Daoy (cell line): ENCODE measurements at places on chromosomes 2 and 18. TPM values are rescaled to one million over a fixed set of nuclear protein-coding genes. Genes with fewer than 3 reads are reported as not detected.

TGIF1 gene
- total RNA-seq: 48.0 and 83.6 TPM in 2 replicates

SKOR2 gene
- not detected in 2 replicates for total RNA-seq

NT5DC4 gene
- total RNA-seq: not detected in 2 replicates

RUFY4 gene
- total RNA-seq: not detected in 2 replicates

HOXD13 gene
- 20.7 and 21.5 TPM in 2 replicates for total RNA-seq

- DNase-seq: no peak
These were observed 95.5 kb upstream of the SYT4 start for GRCh38 chr18:43372773-43373172.

DNA sequence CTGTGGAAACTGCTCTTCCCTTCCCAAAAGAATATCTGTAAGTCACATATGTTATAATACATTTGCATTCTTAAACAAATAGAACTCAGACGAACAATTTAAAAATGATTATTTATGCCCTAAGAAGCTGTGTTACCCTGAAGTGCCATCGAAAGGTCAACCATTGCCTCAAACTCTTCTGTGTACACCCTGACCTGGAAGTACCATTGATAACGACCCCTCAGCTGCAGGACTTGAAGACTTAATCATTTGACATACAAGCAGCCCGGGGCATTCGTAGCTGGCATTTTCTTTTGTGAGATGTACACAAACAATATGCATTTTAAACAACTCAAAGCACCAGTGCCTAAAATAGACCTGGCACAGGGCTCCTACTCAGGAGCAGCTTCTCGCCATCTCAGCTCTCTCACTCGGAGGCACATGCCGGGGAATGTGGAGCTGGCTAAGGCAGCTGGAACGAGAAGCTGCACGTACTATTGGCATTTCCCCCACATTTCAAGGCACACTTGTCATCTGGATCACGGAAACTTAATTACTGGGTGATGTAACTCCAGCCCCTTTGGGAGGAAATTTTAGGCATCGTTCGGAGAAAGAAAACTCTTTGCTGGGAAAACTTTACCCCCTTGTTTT, 170.0 kb upstream of the GALNT5 start:
- DNase-seq: peak; percentile 2

GRCh38 chr2:135259123-135259522, 207.0 kb downstream of the RAB3GAP1 start:
- no peak for DNase-seq

- no peak for DNase-seq
These were observed 71.5 kb downstream of the RAB31 start for GRCh38 chr18:9779630-9780029.

DNA sequence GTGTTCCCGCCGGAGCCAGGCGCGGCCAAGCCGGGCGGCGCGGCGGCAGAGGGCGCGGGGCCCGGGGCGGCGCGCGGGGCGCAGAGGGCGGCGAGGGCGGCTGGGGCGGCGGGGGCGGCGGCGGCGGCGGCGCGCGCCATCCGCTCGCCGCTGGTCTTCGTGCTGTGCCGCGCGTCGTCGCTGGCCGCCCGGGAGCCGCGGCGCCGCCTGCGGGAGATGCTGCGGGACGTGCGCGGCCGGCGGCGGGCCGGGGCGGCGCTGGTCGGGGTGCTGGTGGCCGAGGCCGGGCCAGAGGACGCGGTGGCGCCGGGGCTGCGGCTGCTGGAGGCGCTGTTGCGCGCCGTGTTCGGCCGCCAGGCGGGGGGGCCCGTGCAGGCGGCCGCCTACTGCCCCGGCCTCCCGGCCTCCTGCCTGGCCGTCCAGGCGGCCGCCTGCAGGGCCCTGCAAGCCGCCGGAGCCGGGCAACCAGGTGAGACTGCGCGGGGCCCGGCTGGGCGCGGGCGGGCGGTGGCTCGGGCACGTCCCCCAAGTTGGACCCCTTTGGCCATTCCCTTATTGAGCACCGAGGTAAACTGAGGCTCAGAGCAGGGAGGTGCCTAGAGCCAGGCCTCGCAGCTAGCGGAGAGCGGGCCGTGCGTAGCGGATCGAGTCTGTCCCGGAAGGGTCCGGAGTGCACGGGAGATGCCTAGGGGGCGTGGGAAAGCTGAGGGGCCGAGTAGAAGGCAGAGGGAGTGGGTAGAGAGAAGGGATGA, 584 bp downstream of the C2orf72 start:
- peak; percentile 21 for DNase-seq

DNA sequence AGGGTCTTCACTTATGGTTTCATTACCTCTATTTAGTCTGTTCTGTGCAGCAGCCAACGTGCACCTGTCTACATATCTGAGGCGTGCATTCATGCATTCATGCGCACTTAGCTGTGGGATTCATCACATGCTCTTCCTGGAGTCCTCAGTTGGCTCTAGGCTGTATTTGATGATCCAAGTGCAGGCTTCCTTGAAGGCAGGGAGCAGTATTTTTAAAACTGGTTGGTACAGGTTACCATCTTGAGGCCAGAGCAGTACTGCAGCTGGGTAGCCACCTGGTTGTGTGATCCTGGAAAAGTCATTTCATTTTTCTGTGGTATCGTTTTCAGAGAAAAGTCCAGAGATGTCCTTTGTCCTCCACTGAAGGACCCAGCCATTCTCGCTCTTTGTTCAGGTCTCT, 109.8 kb downstream of the EN1 start:
- DNase-seq: no peak

DNA sequence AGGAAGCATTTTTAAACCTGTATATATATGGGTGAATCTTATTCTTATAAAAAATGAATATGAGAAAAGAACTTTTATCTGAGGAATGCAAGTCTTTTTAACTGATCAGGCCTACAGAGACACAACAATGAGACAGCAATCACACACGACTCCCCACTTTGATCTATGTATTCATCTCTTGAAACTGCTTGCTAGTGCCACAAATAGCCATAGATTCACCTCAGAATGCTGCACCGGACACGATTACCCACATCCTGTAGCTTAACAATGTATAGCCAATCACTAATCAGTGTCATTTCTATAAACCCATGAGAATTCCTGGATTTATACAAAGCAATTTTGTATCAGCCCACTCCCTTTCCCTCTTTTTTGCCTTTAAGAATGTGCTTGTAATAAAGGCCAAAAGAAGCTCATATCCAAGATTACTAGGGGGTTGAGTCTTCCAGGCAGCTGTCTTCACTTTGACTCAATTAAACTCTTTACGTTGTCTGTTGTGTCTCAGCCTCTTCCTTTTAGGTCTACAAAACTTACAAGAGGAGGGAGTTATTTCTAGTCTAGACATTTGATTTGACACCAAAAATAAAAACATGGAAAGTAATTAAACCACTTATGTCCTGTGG, 94.9 kb downstream of the MBD2 start:
- DNase-seq: no peak

DNA sequence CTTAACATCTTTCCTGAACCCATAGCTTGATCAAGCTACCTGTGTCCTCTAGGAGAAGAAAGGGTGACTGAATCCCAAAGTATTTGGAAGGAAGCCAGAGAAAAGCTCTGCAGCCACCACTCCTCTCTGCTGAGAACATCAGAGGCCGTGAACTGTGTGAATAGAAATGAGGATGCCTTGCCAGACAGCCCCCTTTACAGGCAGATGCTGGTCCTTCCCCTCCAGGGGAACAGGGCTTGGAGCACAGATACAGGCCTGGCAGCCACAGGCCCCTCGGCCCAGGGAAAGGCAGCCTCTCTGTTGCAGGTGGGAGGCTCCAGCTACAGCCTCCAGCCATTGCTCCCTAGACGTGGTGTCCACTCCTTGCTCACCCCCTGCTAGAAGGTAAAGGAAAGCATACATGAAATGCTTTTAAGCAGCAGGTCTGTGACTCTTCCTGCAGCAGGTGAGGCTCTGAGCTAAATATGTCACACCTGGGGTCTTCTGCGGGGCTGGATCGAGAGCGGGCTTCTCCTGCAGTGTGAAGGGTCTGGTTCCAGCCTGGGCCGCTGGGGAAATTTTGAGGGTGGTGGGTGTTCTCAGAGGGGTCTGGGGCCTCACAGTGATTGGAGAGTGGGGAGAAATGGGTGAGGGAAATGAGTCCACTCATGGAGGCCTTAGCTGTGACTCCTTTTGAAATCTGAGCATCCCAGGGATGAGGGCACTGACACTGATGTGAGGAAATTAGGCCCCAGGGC, 234.0 kb downstream of the KLHL29 start:
- DNase-seq: no peak
